ENCODE measurements at places on chromosomes 12 and 14.

DNA sequence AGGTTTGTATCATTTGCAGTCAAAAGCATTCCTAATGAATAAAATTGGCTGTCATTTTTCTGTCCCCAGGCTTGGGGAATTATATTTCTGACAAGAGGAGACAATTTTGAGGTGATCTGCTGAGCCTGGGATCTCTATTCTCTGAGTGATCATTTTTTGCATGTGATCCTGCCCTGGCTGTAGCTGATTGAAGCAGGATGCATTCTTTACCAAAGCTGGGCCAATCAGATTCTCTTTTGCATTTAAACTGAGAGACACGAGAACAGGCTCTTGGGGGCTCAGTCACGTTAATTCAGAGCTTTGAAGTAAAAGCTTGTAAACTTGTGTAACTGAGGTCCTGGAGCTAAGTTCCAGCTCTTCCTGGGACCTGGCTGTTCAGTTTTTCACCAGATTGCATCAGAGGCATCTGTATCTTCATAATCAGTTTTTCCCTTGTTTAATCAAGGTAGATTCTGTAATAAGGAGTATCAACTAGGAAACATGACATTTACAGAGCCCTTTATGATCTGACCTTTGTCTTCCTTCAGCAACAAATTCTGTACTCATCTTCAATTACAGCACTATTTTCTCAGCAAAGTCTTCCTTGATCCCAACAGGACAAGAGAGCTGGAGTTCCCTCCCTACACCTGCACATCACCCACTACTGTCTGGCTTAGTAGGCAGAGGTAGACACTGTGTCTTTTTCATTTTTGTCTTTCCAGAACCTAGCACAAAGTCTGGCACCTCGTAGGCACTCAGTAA is 35.0 kb upstream of the MANSC4 start:
- no peak for DNase-seq

- no peak for DNase-seq
These were observed 4.3 kb downstream of the OSBPL8 start for GRCh38 chr12:76555231-76555767.

DNA sequence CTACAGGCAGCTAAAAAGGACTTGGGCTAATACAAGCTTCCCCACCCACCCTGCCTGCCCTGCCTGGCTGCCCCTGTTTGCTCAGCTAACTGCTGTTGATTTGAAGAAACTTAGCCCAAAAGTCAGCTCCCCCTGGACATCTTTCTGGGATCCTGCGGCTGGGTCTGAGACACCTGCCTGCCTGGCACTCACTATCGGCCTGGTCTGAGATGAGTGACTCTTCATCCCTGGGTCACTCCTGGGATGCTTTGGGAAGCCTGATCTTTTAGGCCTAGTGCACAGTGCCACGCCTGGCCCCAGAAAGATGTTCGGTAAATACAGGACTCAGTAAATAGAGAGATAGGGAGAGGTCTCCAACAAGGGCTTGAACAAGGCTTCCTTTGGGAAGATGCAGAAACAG is 211.3 kb upstream of the DIO3 start:
- DNase-seq = no peak

DNA sequence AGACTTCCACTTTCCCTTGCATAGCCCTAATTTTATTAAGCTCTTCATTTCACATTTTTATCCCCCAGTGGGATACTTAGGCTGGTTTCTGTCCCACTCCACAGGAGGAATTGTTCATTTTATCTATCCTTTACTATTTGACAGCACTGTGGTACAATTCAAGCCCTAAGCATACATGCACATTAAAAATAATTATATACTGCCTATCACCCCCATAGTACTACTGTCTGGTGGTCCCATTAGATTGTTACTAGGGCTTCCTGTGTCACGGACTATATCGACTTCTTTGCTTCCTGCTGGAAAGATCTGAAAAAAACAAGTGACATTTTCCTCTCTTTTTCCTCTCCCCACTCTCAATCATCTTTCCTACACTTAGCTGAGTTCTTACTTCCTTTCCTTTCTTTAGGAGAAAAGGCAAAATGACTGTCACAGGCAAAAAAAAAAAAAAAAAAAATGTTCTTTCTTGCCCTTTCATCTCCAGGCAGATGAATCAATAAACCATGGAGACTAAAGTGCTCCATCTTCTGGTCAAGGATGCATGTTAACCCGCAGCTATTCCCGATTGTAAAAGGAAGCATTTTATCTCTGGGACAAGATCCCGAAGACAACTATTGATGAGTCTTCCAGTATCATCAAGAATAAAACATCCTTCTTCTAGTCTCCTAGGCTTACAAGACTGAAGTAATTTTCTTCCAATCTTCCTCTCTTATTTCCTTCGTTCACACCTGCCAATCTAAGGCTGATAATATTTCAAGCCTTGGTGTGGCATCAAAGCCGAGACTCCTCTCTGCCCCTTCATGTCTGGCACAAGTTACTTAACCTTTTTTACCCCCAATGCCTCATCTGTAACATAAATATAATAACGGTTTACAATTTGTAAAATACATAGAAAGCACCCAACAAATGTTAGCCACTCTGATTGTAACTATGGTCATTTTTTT is 94.4 kb upstream of the PLEKHG7 start:
- no peak for DNase-seq

DNA sequence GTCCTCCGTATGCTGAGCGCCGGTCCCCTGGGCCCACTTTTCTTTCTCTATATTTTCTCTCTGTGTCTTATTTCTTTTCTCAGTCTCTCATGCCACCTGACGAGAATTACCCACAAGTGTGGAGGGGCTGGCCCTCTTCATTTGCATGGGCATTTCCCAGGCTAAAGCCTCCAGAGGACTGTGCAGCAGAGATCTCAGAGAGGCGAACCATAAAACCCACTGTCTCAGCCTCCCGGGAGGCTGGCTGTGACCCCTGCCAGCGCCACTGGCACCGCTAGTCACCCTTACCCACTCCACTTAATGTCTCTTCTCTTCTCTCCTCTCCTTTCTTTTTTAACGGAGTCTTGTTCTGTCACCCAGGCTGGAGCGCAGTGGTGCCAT is 7.1 kb upstream of the SERPINA9 start:
- DNase-seq = no peak

DNA sequence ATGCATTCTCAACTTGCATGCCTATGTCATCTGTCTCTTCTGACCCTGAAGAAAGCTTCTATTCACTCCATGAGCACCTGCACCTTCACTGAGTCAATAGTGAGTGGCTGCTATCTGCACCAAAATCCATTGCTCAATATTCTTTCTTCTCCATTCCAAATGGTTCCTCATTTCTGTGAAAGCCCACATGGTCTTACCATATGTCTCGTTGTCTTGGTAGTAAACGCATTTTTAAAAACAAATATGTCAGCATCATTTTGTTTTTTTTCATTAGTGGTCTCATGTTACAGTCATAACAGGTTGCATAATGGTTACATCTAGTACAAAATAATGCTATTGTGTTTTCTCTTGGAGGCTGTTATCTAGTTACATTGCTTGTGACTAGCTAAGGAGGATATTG is 106.9 kb upstream of the CPM start:
- no peak for DNase-seq

DNA sequence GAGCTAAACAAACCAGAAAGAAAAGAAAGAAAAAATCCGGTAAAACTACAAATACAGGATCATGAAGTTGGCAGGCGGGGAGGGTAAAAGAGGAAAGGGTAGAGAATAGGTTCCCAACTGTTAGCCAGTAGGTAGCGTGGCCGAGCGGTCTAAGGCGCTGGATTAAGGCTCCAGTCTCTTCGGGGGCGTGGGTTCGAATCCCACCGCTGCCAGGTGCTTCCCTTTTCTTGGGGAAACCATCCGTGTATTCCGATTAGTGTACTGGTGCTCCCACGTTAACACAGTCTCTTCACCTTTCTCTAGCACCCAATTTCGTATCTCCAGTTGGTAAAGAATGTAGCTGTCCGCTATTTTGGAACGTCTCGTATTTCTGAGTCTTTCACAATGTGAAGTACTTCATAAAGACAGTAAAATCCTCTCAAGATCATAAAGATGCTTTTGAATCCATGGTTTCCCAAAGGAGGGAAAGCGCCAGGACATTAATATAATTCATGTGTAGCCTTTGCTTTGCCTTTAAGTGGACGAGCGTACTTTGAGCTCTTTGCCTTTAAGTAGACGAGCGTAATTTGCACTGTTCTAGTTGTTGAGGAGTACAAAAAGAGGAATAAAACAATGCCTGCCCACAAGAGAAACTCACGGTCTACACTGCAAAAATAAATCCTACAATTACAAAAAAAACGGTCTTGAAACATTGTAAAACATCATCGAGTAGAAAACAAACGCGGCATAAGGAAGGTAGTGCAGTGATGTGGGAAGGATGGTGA is 19.0 kb upstream of the RNASE12 start:
- peak; percentile 55 for DNase-seq

GRCh38 chr12:106332536-106332935 is 25.0 kb upstream of the POLR3B start:
- DNase-seq = no peak

DNA sequence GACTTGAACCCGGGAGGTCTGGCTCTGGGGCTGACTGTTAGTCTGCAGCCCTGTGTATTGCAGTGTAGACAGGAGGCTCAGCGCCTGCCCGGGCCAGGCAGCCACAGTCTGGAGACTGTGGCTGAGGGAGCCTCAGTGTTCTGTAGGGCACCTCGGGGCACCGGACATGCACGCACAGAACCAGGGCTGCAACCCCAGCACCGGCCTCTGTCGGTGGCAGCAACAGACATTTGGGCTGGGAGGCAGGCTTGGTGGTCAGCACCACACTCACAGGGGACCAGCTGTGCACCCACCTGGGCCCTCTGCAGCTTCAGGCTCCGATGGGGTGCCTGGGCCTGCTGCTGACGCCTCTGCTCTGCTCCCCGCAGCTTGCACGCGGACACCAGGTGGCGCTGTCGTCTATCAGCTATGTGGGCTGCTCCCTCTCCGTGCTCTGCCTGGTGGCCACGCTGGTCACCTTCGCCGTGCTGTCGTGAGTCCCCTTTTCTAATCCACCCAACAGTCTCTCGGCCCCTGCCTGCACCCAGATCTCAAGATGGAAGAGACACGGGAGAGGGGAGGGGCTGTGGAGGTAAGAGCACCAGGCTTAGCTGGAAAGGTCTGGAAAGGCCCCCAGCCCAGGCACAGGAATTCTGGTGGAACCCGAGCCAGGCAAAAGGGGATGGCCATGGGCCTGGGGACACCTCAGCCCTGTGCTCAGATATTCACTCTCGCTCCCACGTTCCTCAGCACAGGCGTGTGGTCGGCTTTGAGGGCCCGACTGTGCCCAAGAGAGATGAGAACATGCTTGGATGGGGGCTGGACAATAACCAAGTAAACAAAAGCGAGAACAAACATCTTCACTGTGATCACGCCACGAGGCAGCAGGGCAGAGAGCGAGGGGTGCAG is 151.0 kb downstream of the ADGRD1 start:
- DNase-seq = peak; percentile 56

- no peak for DNase-seq
These were observed 68.0 kb downstream of the AVPR1A start for GRCh38 chr12:63083046-63083445.

DNA sequence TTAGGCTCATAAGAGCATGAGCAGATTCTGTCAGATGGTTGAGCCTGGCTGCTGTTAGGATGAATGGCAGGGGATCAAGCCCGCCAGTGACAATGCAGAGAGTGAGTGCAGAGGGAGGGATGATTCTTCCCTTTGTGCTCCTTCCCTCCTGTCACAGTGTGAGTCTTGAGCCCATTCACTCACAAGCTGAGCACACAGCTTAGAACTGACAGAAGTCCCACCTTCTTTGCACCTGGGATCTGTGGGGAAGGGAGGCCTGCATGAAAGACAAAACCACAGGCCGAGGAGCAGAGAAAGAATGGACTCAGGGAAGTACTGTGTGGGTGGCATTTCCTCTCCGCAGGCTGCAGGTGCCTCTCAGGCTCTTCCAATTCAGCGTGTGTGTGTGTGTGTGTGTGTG is 160.6 kb downstream of the KCNA5 start:
- no peak for DNase-seq

GRCh38 chr12:107522692-107523477 is 162.7 kb upstream of the PWP1 start:
- DNase-seq = no peak

DNA sequence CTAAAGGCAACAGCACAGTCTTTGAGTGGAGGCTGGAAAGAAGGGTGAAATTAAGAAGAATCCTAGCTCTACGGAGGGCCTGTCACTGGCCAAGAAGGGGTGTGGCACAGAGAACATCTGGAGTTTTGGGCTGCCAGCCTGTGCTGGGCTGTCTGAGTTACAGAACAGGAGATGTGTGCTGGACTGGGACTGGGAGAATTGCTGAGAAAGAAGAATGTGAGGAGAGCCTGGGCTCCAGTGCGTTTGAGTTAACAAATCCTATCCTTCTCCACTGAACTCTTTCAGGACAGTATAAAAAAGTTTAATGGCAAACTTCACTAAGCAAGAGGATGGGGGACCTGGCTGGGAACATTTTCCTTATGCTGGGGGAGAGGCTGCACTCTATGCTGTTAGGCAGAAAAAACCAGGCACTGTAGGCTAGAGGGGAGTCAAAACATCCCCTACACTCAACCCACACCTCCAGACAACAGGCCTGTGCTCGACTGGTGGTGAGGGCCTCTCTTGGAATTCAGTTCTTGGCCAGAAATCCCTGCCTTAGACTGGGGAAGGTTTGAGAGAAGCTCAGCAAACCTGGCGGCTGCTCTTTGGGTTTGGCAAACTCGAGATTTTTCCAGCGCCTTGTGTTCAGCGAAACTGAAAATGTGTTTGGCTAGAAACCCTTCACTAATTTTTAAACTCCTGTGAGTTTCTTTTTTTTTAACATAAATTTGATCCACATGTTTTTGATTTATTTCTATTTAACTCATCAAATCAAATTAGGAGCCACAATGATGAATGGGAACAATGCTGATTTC is 217.3 kb downstream of the MON2 start:
- no peak for DNase-seq

GRCh38 chr12:106387848-106388377 is 30.4 kb downstream of the POLR3B start:
- DNase-seq = no peak

- no peak for DNase-seq
These were observed 27.7 kb upstream of the TMED10 start for GRCh38 chr14:75204116-75204515.

GRCh38 chr12:71691504-71692129 is 5.7 kb downstream of the TMEM19 start:
- DNase-seq = no peak

GRCh38 chr14:24240110-24240918 is 2.1 kb downstream of the TINF2 start:
- DNase-seq = no peak

- DNase-seq = no peak
These were observed 19.8 kb downstream of the TMEM253 start for GRCh38 chr14:21120686-21121085.

DNA sequence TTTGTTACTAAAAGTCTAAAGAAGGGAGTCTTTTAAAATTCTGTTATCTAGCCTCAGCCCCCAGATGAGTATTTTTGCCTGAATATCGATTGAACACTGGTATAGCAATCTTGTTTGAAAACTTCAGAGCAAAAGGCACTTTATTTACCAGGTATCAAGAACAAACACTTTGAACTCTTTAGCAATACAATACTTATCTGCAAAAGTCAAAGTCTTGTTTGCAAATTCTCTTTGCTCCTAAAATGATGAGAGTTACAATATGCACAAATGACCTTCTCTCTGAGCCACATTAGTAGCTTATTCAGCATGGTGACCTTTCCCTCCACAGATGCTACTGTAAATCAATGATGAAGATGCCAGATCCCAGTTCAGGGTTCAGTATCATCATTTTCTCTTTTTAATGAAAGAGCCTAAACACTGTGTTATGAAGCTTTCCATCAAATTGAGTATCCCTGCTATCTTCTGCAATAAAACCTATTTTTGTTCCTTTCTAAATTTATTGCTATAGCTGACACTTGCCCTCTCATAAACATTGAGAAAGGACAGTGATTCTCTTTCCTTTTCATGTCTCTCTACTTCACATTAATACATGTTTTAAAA is 752.7 kb upstream of the MGAT4C start:
- no peak for DNase-seq

GRCh38 chr14:34252227-34252626 is 209.8 kb downstream of the SPTSSA start:
- DNase-seq = no peak
